ENCODE measurements at places on chromosomes 2 and 18.

DNA sequence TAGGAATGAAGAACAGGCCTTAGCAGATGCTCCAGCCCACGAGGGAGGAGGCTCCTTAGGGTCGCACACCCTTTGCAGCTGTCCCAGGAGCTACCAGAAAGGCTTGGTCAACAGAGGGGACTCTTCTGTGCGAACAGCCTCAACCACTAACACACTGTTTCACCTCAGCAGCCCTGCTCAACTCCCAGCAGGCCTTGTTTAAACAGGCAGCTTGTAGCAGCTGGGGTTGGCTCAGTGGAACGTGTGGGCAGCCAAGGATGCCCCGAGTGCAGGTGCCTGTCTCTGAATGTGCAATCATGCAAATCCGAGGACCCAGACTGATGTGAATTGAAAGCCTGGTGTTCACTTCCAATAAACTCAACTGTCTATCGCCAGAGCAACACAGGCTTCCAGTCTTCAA, 88.7 kb upstream of the CXCR4 start:
- DNase-seq = peak; percentile 58

DNA sequence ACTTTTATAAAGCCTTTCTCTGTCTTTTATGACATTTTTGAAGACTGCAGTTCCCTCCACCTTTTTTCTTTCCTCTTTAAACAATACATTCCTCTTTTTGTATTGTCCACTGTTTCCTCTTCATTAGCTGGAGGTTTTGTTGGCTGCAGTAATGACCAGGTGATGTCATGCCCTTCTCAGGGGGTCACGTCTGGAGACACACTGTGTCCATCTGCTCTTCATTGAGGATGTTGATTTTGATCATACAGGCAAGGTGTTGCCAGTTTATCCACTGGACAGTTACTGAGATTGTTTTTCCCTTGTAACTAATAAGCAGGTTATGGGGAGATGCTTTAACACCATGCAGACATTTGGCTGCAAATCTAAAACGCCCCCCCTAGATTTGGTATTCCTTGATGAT, 19.8 kb downstream of the ZNF407 start:
- DNase-seq = no peak

DNA sequence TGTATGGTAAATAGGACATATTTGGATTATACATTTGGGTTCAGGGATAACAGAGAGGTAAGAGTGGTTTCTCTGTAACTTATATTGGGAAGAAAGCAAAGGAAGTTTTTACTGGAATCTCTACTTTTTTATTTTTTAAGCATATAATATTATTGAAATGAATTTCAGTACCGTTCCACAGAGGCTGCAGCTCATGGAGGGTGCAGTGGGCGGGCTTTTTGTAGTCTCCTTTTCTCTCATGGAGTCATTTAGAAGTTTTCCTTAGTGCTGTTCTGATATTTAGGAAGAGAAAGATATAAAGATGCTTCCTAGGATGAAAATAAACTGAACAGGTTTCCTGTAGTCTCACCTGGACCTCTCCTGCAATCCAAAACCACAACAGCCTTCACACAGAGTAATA, 1153.3 kb upstream of the TMEFF2 start:
- no peak for DNase-seq

GRCh38 chr18:56789004-56789888, 138.1 kb downstream of the WDR7 start:
- DNase-seq = peak; percentile 38

DNA sequence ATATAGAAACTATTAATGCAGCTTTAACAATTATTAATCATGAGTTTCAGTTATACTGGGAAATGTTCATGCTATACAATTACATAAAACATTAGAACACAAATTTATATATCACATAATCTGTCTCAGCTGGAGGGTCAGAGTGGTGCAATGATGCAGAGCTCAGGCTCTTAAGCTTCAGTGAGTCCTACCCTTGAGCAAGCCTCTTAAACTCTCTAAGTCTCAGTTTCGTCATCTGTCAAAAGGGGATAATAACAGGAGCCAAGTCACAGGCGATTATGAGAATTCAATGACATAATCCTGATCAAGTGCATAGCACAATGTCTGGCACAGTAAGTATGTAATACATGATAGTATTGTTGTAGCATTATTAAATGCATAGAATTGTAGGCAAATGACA, 46.0 kb downstream of the LAMA1 start:
- DNase-seq = no peak

DNA sequence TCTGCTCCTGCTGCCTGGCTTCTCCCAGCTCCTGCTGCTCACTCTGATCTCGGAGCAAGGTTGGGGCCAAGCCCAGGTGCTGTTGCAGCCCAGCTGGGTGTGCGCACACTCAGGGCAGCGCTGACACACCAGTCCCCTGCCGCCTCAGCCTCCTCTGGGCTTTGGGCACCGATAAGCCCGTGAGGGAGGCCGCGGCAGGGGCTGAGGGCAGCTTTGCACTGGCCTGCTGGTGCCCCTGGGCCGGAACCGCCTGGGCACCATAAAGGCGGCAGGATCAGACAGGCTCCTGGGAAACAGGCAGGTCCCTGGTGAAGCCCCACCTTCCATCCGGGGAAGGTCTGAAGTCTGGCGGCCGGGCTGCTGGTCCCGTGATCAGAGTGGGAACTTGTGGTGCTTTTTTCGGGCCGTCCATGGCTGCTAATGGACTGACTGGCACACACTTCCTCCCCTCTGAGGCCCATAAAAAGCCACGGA, 14.1 kb upstream of the EML6 start:
- DNase-seq = no peak

GRCh38 chr2:201781557-201782051, 871 bp upstream of the ALS2 start:
- DNase-seq = peak; percentile 22

- no peak for DNase-seq
These were observed 27.0 kb downstream of the IRS1 start for GRCh38 chr2:226772389-226773179.

DNA sequence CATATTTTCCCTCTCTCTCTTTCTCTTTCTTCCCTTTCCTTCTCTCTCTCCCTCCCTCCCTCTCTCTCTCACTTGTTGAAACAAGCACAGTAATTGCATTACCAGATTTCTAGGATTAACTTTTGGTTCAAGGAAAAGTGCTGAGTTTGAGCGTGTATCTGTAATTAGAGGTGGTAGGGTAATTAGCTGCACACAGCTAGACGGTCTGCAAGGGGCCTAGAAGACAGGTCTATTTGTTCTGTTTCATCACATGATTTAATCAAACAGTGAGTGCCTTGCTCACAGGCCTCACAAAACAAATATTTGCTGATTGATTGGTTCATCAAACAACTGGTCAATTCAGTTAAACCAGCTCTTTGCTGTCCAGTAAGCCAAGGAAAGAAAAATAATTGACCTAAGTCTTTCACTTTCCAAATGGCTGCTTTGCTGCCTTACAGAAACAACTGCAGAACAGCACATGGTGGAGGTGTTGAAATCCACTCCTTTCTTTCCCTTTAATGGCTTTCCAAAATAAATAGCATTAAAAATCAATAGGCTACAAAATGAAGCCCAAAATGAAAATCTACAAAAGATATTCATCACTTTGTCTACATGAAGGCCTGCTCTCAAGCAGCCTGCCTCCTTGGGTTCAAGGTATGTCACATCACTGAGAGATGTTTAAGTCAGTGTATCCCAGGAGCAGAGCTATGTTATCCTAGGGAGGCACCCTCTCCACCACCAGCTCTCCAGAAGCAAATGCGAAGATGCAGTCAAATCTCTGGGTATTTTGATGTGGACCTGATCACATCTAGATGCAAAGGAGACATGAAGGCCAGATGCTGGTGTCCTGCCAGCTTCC, 264.4 kb upstream of the SIX2 start:
- no peak for DNase-seq

- DNase-seq = no peak
These were observed 54.0 kb downstream of the HRH4 start for GRCh38 chr18:24514439-24514838.

DNA sequence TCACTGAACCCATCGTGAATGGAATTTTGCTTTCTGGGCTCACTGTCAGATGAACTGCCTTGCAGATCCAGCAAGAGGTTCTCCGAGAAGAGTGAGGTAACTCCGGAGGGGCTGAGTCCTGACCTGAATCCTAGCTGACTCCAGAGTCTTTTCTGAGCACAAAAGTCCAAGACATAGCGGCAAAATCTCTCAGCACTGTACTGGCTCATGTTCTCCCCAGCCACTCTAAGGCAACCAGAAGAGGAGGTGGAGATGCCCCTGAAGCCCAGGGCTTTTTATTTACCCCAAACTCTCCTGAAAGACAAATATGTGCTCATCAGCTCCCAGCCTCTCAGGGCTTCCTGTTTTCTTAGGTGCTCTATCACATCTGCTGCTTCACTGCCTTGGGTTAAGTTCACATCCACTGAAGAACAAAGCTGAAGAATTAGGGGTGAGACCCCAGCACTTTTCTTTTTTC, 221.8 kb downstream of the MREG start:
- no peak for DNase-seq

- no peak for DNase-seq
These were observed 19.1 kb upstream of the TXNDC2 start for GRCh38 chr18:9866627-9867026.

DNA sequence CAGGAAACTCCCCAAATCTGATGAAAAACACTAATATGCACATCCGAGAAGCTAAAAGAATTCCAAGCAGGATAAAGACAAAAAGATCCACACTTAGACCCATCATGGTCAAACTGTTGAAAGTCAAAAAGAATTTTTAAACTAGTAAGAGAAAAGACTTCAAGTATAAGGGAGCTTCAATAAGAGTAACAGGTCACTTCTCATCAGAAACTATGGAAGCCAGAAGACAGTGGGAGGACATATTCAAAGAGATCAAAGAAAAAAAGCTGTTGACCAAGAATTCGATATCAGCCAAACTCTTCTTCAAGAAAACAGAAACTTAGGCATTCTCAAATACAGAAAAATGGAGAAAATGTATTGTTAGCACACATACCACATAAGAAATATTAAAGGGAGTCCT, 50.4 kb downstream of the ZC3H8 start:
- DNase-seq = no peak

DNA sequence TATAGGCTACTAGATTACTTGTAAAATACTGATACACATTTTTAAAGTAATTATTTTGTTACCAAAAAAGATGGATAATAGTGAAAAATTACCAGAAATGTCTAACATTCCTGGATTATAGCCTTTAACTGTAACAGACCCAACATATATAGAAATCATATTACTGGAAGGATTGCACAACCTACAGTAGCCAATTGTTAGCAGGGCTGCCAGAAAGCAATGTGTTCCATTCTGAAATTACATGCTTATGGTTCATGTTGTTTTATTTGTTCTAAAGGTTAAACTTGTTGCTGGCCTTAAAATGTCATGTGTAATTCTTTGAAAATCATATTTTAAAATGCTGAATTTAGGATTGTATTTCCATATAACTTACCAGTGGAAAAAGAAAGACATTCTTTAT, 793.6 kb upstream of the ACVR2A start:
- no peak for DNase-seq

GRCh38 chr2:118055512-118056164, 32.6 kb upstream of the INSIG2 start:
- DNase-seq = no peak

DNA sequence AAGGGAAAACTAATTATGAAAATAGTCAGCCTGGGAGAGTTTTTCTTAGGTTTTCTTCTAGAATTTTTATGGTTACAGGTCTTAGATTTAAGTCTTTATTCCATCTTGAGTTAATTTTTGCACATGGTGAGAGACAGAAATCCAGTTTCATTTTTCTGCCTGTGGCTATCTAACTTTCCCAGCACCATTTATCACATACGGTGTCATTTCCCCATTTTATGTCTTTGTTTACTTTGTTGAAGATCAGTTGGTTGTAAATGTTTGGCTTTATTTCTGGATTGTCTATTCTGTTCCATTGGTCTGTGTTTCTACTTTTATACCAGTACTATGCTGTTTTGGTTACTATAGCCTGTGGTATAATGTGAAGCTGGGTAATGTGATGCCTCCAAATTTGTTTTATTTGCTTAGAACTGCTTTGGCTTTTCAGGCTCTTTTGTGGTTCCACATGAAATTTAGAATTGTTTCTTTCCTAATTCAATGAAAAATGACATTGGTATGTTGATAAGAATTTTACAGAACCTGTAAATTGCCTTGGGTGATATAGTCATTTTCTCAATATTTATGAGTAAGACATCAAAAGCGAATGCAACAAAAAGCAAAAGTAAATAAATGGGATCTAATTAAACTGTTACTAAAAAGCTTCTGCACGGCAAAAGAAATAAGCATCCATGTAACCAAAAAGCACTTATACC, 146.1 kb upstream of the NOL4 start:
- DNase-seq = no peak

- DNase-seq = no peak
These were observed 1328.6 kb upstream of the SLC39A10 start for GRCh38 chr2:194328456-194328855.

- no peak for DNase-seq
These were observed 101.6 kb downstream of the BCL2L11 start for GRCh38 chr2:111222204-111222866.

GRCh38 chr2:149627111-149627801, 39.7 kb upstream of the MMADHC start:
- DNase-seq = no peak

- peak; percentile 59 for DNase-seq
These were observed 83.3 kb downstream of the ICOS start for GRCh38 chr2:204019572-204020501.

GRCh38 chr2:70336552-70336951, 34.7 kb upstream of the FAM136A start:
- DNase-seq = no peak

DNA sequence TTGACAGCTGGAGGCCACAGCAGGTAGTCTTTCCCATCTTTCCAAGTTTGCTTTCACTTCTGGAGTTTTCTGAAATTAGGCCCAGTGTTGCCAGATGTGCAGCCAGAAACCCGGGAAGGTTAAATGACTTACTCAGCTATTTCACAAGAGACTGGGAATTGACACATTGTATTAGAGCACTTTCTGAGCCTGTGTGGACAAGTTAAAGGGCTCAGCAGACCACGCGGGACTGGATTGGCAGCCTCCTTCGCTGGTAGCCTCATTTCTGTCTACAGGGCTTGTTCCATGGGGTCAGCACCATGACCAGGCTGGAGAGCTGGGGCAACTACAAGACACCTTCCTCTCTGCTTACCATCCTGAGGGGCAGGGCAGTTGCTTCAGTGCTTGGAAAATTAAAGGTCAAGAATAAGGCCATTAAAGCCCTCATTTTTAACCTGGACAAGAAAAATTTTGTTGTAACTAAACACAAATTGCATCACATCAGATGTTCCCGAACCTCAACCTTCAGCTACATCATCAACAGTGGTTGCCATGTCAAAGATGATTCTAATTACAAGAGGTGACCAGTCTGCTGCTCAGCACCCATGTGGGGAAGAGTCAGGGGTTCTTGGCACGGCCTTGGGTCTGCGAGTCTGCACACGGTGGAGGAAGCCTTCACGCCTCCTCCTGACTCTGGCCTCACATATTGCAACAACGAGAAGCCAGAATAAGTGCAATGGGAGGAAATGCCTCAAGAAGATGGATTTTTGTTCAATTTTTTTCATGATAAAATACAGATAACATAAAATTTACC, 279.5 kb upstream of the RAB6C start:
- DNase-seq = no peak

- DNase-seq = no peak
These were observed 18.2 kb upstream of the ACSL3 start for GRCh38 chr2:222842491-222843174.

- DNase-seq = no peak
These were observed 71.2 kb downstream of the MAIP1 start for GRCh38 chr2:200026332-200027230.

- DNase-seq = no peak
These were observed 86.1 kb upstream of the ITPRID2 start for GRCh38 chr2:181805228-181806038.

Measured in stimulated activated naive CD8-positive, alpha-beta T cell treated with anti-CD3 and anti-CD28 coated beads, Interleukin-15, Interleukin-2, amounts not matched to agents 100 U/mL and 50 U/mL, for 24 hours (primary cell).